Activated naive CD8-positive, alpha-beta T cell treated with anti-CD3 and anti-CD28 coated beads, Interleukin-2, amount 10 ng/mL, durations not matched to agents 7 days and 5 days (primary cell): ENCODE measurements at places on chromosomes 12 and 14.

GRCh38 chr12:117069926-117070900 is 29.0 kb downstream of the TESC start:
- no peak for DNase-seq

DNA sequence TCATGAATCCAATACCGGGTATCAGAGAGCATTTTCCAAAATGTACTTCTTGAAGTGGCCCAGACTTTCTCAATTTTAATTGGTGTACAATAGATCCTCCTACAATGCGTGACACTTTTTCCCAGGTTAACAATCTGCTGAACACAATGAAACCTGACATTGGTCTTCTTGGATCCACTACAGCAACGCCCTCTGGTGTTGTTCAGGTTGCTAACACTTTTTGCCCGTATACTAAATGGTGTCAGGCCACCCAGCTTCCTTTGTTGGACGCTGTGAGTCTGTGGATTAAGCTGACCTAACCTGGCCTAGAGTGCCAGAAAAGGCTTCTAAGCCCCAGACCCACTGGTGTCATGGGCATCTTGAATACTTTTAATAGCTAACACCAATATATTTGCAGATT is 89.2 kb downstream of the KCNK10 start:
- DNase-seq = no peak

- DNase-seq = no peak
Measured at GRCh38 chr14:24172871-24173281, 996 bp downstream of the REC8 start.

- no peak for DNase-seq
Measured at GRCh38 chr12:42904683-42905418, 315.3 kb upstream of the PRICKLE1 start.

DNA sequence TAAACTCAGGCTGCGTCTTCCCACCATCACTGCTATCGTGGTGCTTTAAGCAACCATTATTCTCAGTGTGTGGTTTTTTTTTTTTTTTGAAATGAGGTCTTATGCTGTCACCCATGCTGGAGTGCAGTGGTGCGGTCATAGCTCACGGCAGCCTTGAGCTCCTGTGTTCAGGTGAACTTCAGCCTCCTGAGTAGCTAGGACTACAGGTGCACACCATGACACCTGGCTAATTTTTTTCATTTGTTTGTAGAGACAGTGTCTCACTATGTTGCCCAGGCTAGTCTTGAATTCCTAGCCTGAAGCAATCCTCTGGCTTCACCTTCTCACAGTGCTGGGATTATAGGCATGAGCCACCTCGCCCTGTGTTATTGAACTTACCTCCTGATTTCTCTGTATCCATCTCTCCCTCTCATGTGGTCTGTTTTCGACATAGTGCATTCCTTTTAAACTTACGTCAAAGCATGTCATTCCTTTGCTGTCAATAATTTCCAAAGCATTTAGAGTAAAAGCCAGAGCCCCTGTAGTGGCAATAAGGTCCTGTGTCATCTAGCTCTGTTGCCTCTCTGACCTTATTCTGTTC is 255.5 kb downstream of the SNAPC1 start:
- no peak for DNase-seq

DNA sequence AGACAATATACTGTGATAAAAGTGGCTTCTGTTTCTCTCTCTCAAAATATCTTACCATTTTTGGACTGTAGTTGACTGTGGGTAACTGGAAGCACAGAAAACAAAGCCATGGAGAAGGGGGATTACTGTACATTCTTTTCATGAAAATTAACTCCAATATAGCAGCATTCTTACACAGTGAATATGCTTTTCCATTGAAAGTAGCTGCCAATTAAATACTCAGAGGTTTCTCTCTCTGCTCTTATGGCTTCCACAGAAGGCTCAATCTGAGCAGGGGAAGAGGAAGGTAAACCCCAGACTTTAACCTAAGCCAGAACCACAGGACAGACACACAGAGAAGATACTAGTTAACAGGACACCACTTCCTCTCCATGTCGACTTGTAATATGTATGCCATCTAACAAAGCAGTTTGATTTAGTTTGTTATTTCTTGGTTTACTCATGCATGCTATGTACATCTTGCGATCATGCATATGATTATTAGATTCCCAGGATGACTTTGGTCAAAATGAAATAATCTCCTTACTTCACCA is 150.2 kb downstream of the SSPN start:
- DNase-seq = no peak

DNA sequence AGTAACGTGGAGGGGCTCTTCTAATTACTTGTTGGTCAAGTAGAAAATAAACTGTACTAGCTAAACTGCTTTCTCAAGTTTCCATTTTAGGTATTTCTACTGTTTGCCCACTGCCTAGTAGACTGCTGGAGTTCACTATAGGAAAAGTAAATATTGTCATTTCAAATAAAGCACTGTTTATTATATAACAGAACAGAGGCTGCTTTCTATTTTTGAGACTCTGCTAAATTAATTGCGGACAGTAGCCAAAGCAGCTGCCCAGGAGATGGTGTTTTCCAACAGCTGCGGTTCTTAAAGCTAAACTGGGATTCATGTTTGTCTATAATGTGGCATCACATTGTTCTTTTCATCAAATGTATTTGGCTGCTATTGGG is 15.9 kb upstream of the SIX1 start:
- DNase-seq = no peak

DNA sequence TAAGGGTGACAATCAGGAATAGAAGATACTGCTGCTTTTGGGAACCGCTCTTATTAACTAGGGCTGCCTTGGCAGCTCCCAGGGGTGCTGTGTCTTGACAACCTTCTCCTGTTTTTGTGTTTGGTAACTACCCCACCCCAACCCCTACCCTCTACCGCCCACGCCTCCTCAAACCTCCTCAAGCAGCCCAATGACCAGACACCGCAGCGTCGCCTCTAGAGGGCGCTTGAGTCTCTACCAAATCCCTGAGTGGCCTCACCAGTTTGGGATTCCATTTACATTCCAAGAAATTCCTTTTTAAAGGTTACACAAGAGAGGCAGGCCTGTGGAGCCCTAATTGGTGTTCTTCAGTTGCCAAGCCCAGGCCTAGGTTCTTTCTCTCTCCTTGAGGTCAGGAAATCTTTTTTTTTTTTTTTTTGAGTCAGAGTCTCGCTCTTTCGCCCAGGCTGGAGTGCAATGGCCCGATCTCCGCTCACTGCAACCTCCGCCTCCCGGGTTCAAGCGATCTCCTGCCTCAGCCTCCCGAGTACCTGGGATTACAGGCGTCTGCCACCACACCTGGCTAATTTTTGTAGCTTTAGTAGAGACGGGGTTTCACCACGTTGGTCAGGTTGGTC is 72.4 kb upstream of the USP44 start:
- peak; percentile 34 for DNase-seq

DNA sequence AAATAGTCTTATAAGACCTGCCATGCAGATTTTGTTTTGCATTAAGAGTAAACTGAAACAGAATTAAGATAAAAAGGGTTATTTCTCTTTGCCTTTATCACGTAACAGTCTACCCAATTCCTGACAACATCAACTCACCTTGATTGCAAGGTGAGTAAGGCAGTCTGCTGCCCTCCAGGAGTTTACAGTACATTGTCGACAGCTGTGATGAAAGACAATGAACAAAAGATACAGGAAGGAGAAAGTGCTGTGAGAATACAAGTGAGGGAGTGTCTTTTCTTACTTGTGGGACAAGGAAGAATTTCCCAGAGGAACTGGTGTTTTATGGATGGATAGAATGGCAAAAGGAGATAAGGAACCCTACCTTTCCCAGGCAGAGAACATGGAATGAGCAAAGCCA is 101.0 kb downstream of the RTN1 start:
- DNase-seq = no peak

DNA sequence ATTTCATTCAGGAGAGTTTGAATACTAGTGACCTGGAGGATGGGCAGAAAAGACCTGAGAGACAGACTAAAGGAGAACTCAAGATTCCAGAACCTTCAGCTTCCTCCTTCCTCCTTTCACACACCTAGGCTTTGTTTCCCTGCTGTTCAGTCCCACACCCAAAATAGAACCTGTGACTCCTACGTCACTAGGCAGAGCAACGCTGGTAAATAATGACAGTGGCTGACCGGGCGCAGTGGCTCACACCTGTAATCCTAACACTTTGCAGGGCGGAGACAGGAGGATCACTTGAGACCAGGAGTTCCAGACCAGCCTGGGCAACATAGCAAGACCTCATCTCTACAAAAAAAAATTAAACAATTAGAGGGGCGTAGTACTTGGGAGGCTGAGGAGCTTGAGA is 166.4 kb upstream of the FKBP4 start:
- no peak for DNase-seq

DNA sequence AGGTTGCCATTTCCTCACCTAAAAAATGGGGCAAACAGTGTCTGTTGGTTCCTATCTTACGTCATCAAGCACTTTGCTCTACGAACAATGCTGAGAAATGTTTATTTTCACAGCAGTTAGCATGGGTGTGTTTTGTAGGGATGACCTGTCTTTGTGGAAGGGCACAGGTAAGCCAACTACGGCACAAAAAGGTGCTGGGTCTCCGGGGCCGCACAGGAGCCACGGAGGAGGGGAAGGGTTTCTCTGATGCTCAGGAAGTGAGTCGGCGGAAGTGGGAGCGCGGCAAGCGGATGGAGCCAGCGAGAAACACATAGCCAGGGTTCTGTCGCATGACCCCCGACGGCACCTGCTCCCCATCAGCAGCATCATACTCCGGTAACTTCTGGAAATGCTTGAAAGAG is 65.6 kb upstream of the TCL1B start:
- DNase-seq = no peak

- no peak for DNase-seq
Measured at GRCh38 chr14:95070748-95071435, 86.4 kb downstream of the DICER1 start.

- no peak for DNase-seq
Measured at GRCh38 chr14:64569138-64569631, 19.4 kb downstream of the PPP1R36 start.

DNA sequence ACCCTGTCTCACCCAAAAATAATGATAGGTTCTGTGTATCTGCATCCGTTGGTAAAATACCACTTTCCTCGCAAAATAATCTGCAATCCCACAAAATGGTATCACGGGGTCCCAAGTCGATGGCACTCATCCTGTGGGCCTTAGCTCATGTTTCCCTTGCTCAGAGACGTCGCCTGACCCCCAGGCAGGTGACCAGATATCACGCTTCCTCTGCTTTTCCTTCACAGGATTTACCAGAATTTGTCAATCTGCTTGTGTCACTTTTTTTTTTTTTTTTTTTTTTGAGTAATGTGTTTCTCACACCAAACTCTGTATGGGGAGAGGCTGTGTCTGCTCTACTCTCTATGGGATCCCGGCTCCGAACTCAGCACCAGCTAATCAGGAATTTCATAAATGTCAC is 162.7 kb downstream of the PRKCH start:
- no peak for DNase-seq

- DNase-seq = no peak
Measured at GRCh38 chr12:113416091-113416754, 6.0 kb upstream of the SDSL start.

DNA sequence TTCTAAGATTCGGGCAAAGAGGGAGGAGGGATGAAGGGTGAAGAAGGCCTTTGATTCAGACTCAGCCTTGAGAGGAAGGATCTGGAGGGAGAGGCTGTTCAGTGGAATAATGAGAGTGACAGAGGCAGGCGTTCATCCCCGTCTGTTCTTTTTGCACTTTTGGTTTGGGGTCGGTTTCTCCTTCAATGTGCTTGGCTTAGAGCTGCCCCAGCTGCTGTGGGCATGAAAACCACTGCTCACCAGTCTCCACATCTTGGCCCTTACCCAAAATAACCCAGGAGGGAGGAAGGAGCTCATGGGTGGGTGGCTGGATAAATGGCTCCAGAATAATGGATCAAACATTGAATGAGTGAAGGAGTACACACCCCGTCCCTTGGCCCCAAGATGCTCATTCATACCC is 261.7 kb upstream of the FKBP4 start:
- DNase-seq = no peak

DNA sequence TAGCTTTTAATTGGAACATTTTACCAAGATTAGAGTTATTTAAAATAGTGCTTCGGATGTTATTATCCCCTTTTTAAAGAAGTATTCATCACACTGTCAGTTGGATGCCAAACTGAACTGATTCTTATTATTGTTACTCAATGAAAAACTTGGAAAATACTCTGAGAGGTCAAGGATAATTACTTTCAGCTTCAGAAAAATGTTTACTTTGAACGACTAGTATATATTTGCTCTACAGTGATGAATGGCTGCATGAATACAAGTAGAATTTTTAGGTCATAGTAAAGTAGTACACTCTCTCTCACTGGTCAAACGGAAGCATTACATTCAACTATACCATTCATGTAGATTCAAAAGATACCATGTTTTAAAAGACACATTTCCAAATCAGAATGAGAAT is 269.2 kb downstream of the CCDC91 start:
- no peak for DNase-seq

DNA sequence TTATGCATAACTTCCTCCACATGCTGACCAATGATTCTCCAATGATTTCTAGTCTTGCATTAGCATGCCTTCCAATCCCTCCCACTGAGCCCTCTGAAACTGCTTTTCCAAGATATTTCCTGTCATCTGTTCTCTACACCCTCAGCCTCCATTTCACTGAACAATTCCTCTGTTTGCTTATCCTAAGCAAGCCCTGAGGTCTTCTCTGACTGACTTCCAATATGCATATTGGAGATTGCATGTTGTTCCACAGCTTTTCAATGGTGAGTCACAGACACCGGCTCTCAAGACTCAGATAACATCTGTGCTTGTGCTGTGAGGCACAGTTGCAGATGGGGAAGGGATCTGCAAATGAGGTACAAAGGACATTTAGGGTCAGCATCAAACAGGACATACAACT is 141.0 kb downstream of the SLC16A7 start:
- no peak for DNase-seq

DNA sequence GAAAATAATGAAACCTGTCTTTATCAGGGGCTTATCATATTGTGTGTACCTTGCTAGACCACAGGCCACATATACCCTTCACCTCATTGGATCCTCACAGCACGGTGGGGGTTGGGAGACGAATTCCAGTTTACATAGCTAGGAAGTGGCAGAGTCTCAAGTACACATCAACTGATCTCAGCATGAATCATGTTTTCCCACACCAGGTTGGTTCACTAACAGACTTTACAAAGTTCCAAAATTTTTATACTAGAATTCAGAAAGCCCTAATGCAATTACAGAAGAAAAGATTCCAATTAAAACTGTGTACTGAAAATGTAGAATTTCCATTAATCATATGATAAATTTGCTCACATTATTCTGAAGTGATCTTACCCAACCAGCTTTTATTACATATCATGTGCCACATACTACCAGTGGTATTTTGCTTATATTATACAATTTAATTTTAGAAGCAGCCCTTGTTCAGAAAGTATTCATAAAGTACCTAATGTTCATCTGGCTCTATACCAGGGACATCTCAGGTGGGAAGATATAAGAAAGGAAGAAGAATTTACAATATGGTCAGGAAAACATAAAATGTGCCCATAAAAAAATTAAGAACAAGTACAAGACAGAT is 196.2 kb downstream of the ITPR2 start:
- DNase-seq = no peak
